HCEC 1CT (cell line): ENCODE measurements at places on chromosomes 2 and 18.

DNA sequence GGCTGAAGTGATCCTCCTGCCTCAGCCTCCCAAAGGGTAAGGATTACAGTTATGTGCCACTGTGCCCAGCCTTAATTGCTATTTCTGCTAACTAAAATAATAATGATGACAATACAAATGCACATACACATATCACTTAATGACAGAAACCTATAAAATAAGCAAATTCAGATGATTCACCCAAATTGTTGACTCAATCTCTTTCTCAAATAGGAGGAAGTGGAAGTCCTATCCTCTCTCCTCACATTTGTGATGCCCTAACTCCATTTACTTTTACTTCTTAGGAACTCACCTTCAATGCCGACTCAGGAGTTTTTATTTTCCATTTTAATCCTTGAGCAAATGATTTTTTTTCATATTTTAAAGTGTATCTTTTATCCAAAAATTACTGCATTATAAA is 24.5 kb upstream of the RAPH1 start:
- no peak for DNase-seq

- DNase-seq = no peak
Observed at GRCh38 chr2:238716585-238716984, 131.3 kb upstream of the TWIST2 start.

DNA sequence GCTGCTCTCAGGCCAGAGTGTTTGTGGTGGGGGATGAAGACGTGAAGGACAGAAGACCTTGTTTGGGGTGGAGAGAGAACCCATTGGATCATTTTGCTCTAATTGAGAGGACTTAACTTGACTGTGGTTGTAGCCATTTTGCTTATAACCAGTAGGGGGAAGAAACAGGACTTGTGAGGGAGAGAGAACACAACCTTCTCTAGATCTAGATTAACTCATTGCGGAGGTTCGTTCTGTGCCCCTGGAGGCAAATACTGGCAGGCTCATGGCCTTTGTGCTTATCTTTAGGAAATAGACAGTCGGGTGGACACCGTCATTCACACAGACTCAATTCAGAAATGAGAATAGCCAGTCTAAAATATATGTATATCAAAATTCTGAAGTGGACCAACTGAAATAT is 147.0 kb upstream of the LHCGR start:
- no peak for DNase-seq

- DNase-seq = no peak
Observed at GRCh38 chr2:72673279-72673678, 152.6 kb downstream of the EXOC6B start.

DNA sequence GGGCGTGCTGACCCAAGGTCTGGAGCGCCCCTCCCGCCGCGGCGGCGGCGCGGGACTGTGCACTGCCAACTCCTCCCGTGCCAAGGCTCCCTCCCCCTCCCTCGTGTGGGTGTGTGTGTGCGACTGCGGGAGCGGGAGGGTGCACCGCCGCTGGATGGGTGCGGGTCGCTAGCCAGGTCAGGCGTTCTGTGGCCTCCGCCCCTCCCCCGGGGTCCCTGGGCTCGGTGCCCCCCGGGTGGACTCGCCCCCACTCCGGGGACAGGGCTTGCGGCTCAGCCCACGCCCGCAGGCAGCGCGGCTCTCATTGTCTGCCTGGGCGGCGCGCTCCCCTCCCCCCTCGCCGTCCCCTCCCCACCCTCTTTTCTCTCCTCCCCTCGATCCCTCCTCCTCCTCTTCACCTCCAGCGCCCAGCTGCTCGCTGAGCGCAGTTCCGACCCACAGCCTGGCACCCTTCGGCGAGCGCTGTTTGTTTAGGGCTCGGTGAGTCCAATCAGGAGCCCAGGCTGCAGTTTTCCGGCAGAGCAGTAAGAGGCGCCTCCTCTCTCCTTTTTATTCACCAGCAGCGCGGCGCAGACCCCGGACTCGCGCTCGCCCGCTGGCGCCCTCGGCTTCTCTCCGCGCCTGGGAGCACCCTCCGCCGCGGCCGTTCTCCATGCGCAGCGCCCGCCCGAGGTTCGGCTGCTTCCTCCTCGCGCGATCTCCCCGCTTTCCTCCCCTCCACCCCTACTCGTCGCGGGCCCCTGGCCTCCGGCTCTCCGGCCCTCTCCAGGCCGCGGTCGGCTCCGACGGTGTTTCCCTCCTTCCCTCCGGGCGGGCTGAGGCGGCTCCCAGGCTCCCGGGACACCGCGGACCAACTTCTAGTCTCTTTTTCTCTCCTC is at the start of gene GATA6:
GATA6 (plus strand) TSS at position 579 of the 878 bp plus-strand sequence. CDS start 1,556 bp downstream, outside the sequence.
- peak; percentile 81 for DNase-seq

DNA sequence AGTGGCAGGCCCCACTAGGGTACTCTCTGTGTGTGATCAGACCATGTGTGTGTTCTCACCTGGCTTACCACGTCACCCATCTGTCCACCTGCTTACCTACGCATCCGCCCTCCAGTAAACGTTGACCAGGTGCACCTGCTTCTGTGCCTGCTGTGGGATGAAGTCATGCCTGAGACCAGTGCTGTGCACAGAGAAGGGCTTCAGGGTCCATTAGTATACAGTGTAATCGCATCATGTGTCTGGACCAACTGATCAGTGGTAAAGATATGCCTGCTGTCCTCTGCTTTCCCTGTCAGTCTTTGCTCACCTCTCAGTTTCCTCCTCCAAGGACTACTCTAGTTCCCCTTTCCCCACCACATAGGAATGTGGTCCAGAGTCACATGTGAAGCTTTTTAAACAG is 109.3 kb downstream of the FHOD3 start:
- no peak for DNase-seq

DNA sequence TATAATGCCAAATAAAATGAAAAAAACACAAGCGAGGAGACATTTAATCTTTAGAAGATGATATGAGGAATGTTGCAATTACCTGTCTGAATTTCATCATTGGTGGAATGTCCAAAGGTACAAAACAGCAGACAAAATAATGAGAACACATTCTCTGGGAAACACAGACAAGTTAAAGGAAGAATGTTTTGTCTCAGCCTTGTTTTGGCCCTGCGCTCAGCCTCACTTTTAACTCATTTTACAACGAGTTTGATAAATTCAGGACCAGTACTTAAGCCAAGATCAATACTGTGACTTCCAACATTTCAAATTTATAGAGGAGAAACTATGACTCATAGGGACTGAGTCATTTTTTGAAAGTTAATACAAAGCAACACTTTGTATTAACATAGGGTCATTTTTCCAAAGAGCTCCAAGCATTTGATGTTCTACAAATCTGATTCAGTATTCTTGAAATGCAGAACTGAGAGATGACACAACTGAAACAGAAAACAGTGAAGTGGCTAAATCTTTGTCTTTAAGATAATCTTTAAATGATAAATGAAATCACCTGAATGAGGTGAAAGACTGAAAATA is 833.2 kb upstream of the CHAC2 start:
- peak; percentile 55 for DNase-seq

DNA sequence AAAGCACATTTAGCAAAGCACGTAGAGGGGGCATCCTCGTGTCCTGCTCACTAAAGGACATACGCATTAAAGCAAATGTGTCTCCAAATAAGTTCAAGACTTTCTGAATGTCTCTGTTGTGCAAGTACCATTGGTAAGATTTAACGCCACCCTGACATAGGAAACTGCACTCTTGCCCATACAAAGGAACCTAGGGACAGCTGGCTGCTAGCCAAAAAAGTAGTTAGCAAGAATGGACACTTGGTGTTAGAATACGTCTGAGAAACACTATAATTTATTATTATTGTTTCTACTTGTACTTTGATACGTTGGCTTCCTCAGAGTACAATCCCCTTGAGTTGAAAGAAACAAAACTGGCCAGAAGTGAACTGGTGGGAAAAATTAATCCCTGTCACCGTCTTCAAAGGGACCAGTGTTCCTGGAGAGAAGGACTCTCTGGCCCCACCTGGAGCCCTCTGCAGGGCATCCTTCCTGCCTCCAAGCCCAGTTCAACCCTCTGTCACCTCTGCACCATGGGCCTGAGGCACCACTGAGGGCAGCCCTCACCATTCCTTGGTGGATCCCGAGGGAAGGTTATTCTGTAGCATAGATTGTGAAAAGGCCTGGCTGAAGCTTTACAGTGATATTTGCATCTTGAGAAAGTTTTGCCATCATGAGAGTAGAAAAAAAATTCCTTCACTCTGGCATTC is 51.4 kb upstream of the APCDD1 start:
- DNase-seq = no peak

GRCh38 chr2:19219060-19219459 is 139.4 kb downstream of the OSR1 start:
- no peak for DNase-seq

GRCh38 chr18:4200399-4200798 is 254.7 kb downstream of the DLGAP1 start:
- no peak for DNase-seq

GRCh38 chr2:81084101-81084500 is 779.5 kb upstream of the LRRTM1 start:
- DNase-seq = no peak

GRCh38 chr2:234395891-234396420 is 100.9 kb downstream of the ARL4C start:
- DNase-seq = no peak

DNA sequence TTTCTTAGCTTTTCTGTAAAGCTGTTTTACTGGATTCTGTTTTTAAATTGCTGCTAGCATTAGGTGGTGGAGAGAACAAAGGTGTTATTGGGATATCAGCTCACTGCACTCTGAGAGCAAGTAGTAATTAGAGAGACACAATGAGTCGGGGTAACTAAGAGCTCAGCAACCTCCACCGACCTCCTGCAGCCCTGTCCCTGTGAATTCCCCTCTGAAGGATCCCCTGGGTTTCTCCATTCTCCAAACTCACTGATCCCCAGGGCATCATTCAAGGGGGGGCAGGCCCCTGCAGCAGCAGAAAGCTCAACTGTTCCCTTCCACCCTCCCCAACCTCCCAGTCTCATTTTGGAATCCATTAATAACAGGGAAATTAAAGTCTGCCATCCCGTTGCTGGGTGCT is 73.0 kb downstream of the MTCL1 start:
- DNase-seq = no peak

GRCh38 chr2:152359573-152360363 is 24.8 kb downstream of the FMNL2 start:
- no peak for DNase-seq
